ENCODE measurements at places on chromosomes 1 and 21.
A peak's percentile ranks its signal among the peaks of the same experiment; 100 is the strongest.

GRCh38 chr1:223771469-223771813 lies 59.1 kb downstream of the CAPN2 start:
- no peak for DNase-seq

DNA sequence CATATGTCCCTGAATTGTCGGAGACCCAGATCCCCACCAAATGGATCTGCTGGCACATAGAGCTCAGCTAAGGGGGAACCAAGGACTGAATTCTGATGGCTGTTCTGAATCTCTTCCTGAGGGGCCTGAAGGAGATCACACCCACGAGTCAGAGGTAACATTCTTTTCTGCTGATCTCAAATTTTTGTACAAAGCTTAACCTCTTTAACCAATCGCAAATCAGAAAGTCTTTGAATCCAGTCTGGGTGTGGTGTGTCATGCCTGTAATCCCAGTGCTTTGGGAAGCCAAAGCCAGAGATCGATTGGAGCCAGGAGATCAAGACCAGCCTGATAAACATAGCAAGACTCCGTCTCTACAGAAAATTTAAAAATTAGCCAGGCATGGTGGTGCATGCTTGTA lies 62.8 kb upstream of the PRRC2C start:
- DNase-seq: no peak

DNA sequence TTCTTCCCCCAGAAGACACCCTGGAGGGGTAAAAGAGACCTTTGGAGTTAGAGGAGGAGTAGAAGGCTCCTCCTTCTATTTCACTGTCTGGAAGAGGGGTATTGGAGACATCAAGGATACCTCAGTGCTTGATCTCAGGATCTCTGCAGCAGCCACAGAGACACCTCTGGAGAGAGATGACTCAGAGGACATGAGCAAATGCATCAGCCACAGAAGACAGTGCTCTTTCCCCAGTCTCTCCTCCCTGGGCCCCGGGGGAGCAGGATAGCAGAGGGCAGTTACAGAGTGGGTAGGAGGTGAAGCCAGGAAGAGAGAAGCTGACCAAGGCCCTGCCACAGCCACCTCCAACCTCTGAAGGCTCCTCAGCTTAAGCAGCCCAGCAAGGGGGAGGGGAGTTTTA lies 15.3 kb upstream of the TEDDM1 start:
- no peak for DNase-seq

DNA sequence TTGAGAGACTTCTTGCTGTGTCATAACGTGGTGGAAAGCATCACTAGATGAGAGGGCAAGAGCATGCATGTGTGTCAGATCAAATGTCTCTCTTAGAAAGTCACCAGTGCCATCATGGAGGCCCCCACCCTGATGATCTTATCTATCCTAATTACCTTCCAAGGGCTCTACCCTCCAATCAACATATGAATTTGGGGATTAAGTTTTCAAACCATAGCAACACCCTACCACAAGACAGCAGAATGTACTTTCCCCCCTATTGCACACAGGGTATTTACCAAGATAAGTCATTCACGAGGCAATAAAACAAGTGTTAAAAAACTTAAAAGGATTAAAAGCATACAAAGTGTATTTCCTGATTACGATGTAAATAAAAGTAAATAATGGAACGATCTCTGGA lies 515.6 kb downstream of the LMO4 start:
- no peak for DNase-seq

DNA sequence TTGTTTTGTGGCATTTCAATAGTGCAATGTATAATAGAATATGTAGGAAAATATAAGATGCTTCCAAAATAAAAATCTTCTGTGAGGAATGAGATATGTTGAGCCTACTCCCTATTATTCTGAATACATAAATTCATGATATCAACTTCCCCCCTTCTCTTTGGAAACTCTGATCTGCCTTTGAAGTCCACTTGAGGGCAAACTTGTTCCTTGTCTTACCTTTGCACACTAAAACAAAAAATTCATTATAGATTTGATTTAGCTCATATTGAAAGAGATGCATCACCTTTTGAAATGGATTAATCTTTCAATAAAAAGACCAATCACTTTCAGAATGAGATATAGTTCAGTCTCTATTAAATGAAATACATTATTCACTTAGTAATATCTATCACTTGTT lies 580.7 kb upstream of the ADGRL4 start:
- DNase-seq: no peak

DNA sequence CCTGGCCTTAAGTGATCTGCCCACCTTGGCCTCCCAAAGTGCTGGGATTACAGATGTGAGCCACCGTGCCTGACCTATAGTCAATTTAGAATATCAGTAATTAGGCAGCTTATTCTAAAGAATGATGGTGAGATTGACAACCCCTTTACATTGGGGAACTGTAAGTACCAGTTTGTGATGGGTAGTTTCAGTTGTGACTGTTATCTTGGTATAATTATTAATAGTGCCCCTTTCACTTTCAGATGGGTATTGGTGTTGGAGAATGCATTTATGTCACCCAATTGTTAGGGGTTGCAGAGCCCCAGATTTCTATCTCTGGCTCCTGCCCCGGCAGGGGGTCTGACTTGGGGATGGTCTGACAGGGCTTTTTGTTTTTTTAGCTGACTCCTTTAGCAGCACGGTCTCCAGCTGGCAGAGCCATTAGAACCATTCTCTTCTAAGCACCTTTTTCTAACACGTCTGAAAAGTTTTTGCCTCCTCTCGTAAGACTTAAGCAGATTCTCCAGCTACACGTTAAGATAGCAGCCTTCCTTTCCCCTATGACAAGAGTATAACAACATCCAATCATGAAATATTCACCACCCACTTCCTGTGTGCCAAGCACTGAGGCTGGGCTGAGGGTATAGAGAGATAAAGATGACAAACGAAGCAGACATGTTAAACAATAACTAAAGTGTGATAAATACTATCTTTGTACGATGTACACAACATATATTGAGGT lies 157.8 kb downstream of the SDCCAG8 start:
- no peak for DNase-seq

DNA sequence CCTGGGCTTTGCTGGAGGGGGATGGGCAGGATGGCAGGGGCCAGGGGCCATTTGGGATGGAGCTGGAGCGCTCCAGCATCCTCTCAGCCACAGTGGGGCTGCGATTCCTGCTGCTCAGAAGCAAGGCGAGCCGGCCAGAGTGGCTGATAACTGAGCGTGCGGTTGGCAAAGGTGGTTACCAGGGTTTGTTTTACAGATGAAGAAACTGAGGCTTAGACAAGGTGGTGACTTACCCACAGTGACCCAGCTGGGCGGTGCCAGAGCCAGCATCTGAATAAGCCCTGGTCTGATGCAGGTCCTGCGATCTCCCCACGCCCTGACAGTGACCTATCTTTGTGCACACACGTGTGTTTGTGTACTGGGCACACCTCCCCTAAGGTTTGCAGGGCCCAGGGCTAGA lies 5.9 kb upstream of the PRXL2B start:
- no peak for DNase-seq

DNA sequence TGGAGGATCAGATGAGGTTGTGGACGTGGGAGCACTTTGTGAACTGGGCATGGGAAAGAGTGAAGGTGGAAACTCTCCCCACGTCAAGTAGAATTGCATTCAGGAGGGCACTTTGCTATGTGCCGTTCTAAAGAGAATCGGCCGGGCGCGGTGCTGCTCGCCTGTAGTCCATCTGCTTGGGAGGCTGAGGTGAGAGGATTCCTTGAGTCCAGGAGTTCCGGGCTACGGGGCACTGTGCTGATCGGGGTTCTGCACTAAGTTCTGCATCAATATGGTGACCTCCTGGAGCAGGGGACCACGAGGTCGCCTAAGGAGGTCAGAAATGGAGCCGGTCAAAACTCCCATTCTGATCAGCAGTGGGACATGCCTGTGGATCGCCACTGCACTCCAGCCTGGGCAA lies 141.9 kb downstream of the PEX14 start:
- no peak for DNase-seq

DNA sequence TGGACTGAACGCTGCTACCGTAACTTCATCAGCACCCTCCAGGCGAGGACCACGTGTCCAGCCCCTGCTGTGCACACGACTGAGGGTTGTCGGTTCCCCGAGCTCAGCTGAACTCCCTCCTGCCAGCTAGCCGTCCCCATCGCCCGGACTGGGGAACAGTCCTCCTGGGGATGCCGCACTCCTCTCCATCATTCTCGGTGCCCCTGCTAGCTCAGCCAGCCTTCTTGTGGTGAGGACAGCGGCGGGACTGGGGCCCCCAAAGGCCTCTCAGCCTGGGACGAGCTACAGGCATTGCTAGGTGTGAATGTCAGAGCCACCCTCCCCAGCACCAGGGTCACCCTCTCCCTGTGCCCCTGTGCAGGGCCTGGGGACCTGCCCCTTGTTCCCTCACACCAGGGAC lies 8.8 kb upstream of the TTC34 start:
- DNase-seq: no peak

DNA sequence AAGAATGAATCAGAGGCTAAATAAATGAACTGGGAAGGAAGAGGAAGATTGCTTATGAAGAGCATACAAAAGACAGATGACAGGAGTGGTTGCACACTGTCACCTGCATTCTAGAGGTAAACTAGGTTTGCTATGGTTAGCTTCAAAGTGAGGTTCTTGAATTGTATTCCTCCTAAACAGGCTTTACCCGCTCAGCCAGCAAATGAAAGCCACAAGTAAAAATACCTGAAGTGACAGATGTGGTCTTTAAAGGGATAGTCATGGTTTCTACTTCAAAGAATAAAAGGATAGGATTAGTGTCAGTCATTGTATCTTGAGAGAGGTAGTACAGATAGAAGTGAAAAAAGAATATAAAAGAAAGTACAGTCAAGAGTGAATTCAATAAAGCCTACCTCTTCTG lies 32.4 kb upstream of the PRDX6 start:
- DNase-seq: no peak

DNA sequence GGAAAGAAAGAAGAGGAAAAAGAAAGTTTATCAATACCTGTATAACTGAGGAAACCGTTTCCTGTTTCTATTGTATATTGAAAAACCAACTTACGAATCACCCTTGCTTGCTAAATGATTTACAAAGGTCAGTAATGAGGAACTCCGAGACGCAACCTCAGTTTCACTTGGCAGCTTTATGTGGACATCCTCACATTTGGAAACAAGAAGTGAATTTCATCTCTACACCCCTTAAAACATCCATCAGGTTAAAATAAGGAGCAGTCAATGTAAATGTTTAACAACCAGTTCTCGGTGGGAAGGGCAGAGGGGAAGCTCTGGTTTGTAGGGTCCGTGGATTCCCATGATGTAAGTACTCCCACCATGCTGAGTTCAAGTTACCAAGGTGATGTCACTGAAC lies 481.7 kb upstream of the RUNX1 start:
- DNase-seq: no peak

DNA sequence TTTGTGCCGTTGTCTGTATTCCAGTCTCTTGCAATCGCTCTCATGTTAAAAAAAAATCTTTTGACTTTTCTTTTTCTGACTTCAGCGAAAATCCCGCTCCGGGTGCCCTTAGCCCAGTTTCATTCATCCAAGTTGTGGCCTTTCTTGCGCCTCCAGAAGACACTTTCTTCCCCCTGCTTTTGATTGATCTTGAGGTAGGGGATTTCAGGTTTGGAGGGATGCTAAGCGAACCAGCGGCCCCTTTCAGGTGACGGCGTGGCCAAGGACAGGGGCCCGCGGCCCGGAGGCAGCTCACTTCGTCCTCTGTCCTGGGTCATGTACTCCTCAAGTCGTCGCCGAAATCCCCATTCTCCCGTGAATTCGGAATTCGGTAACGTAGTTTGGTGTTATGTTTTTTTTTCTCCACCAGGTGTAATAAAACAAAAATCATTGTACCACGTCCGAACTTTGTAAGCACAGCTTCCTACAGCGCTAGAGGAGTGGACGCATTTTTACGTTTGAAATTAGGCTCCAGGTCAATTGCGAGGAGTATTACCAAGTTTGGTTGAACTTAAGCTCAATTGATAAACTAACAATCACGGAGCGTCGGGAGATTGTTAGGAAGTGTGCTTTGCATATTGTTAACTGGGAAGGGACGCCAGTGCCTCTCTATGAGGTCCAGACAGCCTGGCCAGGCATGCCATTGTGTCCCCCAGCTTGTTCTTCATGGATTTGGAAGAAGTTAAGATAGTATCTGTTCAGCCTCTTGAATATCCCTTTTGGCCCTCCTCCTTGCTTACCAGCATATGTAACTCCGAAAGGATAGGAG lies 1.1 kb downstream of the MRPS6 start:
- no peak for DNase-seq

DNA sequence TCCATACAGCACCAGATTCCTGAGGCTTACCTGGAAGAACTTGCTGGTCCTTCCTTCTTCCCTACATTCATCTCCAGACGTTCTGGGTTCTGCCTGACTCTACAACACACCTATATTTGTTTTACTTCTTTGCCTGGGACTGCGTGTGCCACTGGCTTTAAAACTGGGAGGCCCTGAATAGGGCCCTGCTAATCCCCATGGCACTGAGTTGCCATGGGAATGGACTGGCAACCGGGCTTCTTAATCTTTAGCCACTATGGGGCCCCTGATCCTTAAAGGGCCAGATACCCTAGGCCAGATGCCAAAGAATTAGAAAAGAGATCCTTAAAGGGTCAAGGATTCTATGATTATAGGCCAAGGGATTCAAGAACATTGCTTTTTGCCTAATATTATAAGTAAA lies 24.4 kb upstream of the CADM3 start:
- DNase-seq: no peak

- no peak for DNase-seq
Observed at GRCh38 chr1:97157991-97158390, 436.4 kb downstream of the PTBP2 start.

- DNase-seq: no peak
Observed at GRCh38 chr1:77319036-77319705, 37.4 kb downstream of the AK5 start.

DNA sequence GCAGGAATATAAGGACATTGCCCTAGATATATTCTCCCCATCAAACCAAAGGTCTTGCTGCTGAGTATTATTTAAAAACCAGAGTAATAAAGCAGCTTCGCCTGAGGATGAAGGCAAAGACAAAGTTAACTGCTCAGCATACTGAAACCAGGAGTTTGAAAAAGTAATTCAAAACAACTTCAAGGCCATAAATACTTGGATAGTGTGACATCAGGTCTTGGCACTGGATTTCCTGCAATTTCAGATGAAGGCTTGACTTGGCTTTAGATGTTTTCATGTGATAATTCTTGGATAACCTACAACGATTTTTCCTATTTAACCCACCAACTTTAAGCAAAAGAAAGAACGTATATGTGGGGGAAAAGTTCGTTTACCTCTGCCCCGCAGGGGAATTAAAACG lies 10.6 kb downstream of the SOD1 start:
- no peak for DNase-seq

GRCh38 chr1:154419620-154420571 lies 14.8 kb downstream of the IL6R start:
- DNase-seq: peak; percentile 33

GRCh38 chr1:75133750-75134646 lies at the start of gene LHX8:
Gene LHX8, plus strand, starts transcription at chr1:75134388. Its CDS starts 2,227 bp downstream, at chr1:75136615.
- no peak for DNase-seq
